ENCODE measurements at places on chromosomes 6 and 20. TPM values are rescaled to one million over a fixed set of nuclear protein-coding genes. Genes with fewer than 3 reads are reported as not detected.
A peak's percentile ranks its signal among the peaks of the same experiment; 100 is the strongest.

DNA sequence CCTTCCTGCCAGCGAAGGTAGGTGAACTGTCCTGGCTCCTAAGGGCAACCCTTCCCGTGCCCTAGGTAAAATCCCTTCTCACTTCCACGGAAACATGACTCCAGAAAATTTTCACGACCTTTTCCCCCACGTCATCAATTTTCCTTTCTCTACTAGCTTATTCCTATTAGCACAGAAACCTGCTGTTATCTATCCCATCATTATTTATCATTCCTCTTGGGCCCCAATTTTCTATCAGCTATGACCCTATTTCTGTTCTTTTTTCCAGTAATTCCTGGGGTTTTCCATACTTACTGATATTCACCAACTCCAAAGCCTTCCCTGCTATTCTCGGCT lies 23.8 kb upstream of the GCM1 start:
- H3K36me3 ChIP-seq, result no peaks in the 10 kb centered on the region
- no peak for DNase-seq
- no peak overlapping the region for H3K27ac ChIP-seq

DNA sequence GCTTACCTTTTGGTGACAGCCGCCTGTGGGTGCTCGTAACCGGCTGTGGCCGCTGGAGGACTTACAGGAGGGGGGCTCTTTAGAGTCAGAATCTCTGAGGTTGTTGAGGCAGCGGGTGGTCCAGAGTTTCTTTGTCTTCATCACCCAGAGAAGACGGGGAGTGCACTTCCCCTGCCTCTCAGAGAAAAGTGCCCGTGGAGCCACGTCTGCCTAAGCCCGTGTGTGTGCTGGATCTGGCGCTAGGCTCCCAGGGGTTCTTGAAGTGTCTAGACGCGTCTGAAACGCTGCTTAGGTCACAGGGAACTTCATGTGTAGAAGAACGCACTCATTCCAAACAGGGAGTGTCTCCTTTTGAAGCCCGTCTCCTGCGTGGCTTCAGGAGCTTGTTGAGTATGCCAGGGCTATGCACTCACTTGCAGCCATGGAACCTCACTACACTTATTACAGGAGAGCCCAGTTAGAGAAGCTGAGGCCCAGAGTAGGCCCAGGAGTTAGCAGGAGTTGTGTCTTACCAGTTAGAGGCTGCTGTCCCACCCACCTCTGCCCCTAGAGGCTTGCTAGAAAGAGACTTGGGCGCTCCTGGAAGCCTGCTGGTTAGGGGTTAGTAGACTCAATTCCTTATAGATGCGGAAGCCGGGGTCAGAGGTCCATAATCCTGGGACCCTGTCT lies 1.3 kb downstream of the LSM14B start:
- DNase-seq, result no peak
- peak overlapping the region; percentile 64 for H3K4me3 ChIP-seq
- no peaks in the 10 kb centered on the region for H3K27me3 ChIP-seq
- H3K4me1 ChIP-seq, result peaks cover 11% of the 10 kb centered on the region
- peak overlapping the region; percentile 80 for H3K27ac ChIP-seq

- H3K36me3 ChIP-seq, result no peaks in the 10 kb centered on the region
- peaks cover 25% of the 10 kb centered on the region for H3K4me1 ChIP-seq
- no peaks in the 10 kb centered on the region for H3K27me3 ChIP-seq
- DNase-seq, result no peak
- H3K4me3 ChIP-seq, result no peak overlapping the region
Measured at GRCh38 chr6:52534966-52535390, 41.9 kb downstream of the TRAM2 start.

DNA sequence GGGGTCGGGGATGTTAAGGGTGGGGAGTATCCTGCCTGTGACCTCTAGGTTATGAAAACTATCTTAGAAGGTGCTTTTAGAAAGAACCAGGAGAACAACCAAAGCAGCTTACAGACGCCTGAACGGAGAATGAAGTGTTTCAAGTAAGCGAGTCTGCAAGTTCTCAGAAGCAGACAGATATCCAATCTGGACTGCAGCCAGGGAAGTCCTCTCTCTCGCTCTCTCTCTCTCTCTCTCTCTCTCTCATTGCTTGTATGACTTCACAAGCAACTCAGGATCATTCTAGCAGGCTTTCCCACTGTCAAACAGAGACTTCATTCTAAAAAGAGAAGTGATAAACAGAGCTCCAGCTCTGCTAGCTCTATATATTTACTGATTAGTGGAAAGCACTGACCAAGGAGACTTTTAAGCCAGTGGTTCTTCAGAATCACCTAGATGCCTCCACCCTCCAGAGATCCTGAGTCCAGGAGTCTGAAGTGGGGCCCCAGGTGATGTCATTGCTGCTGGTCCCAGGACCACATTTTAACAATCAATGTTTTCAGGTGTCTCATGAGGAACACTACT lies 6.0 kb downstream of the TCF21 start:
- peak overlapping the region; percentile 81 for H3K27ac ChIP-seq
- no peaks in the 10 kb centered on the region for H3K36me3 ChIP-seq
- no peak for DNase-seq
- no peaks in the 10 kb centered on the region for H3K4me1 ChIP-seq
- peaks cover 78% of the 10 kb centered on the region for H3K27me3 ChIP-seq

GRCh38 chr20:47421076-47421475 lies 64.6 kb upstream of the ZMYND8 start:
- H3K4me3 ChIP-seq, result no peak overlapping the region
- no peaks in the 10 kb centered on the region for H3K4me1 ChIP-seq
- H3K27me3 ChIP-seq, result no peaks in the 10 kb centered on the region
- DNase-seq, result no peak
- H3K27ac ChIP-seq, result no peak overlapping the region

DNA sequence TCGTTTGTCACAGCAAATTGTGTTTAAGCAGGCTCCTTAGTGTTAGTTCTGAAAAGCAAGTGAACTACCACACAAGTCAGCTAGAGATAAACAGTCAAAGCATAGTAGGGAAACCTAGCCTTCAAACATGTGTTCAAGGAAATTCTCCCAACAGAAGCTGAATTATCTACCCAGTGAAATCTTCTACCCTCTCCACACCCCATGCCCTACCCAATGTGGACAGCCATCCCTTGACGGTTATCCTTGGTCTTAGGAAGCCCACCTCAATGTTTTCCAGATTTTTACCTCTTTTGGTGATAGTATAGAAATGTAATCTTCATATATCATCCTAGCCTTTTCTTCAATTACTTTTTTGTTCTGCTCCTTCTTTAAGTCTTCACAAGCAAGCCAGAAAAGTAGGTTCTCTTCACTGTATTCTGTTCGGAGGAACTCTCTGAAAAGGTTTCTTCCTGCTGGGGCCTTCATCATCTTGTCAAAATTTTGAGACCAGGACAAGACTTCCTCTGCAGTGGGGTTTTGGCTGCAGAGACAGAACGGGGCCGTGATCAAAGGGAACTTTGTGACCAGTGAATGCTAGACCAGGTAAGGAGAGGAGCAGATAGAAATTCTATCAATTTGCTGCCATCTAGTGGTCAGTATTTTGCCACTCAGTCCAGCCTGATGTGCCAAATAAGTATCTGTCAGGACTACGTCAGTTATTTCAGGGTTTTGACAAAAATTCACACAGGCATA lies 21.6 kb upstream of the MTRF1L start:
- H3K4me3 ChIP-seq, result no peak overlapping the region
- DNase-seq, result peak; percentile 22
- no peaks in the 10 kb centered on the region for H3K27me3 ChIP-seq
- H3K4me1 ChIP-seq, result no peaks in the 10 kb centered on the region
- no peaks in the 10 kb centered on the region for H3K36me3 ChIP-seq

DNA sequence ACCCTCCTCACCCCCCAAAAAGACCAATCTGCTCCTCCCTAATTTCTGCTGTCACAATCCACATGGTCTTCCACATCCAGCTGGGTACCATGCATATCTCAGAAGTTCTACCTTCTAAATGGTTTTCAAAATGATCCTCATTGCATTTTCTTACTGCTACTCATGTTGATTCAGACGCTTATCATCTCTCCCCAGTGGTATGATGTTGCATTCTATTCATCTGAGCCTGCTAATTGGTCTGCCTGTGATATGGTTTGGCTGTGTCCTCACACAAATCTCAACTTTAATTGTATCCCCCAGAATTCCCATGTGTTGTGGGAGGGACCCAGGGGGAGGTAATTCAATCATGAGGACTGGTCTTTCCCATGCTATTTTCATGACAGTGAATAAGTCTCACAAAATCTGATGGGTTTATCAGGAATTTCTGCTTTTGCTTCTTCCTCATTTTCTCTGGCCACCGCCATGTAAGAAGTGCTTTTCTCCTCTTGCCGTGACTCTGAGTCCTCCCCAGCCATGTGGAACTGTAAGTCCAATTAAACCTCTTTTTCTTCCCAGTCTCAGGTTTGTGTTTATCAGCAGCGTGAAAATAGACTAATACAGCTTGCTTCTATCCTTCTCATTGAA lies 41.4 kb upstream of the CLIC5 start:
- no peak overlapping the region for H3K4me3 ChIP-seq
- H3K36me3 ChIP-seq, result no peaks in the 10 kb centered on the region
- H3K27me3 ChIP-seq, result no peaks in the 10 kb centered on the region
- H3K27ac ChIP-seq, result no peak overlapping the region

The SYCP2 gene
- 0.82 TPM for total RNA-seq

The HSPA1L gene
- total RNA-seq, result 0.64 TPM

The FAM83D gene
- total RNA-seq, result 42.3 TPM

The RFX6 gene
- 0.48 TPM for total RNA-seq

The GPR6 gene
- total RNA-seq, result not detected
